ENCODE measurements at places on chromosomes 5 and 9. TPM values are rescaled to one million over a fixed set of nuclear protein-coding genes. Genes with fewer than 3 reads are reported as not detected.

DNA sequence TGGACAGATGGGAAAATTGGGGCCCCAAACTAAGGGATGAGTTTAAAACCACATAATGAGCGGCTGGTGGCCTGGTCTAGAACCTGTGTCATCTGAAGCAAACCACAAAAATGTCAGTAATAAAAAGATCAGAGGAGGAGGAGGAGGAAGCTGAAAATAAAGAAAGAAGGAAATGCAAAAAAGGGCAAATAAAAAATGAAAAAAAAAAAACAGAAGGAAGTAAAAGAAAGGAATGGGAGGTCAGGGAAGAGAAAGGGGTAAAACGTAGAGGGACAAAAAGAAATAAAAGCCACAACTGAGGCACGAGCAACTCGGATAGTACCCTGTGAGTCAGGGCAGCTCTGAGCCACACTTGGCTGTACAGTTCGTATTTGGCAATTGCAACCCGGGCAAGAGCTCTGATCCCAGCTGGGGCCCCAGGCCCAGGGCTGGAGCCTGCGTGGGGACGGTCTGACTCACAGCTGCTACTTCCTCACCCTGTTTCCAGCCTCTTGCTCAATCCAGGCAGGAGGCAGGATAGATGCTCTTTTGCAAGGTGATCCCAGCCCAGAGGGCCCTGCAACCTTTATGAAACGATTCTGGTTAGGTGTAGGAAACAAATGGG is 137.9 kb upstream of the TRIM32 start:
- no peak for DNase-seq

DNA sequence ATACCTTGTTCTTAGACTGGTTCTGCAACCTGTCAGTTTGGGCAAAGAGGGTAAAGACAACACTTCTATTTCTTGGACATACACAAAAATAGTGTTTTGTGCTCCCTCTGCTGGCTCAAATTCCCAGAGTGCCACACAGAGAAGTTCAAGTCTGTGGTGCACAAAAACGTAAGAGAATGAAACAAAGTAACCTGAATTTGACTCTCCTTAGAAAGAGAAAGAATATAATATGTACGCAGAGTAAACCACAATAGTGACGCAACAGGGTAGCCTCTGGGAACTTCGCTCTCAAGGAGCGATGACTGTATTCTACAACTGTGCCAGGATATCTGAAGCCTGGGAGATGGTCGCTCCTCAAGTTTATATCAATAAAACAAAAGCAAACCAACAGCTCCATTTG is 18.5 kb downstream of the DDX31 start:
- DNase-seq, result no peak

Gene PTGS1
- total RNA-seq, result 0.84 TPM

Gene HSPA9
- 112 TPM for total RNA-seq

DNA sequence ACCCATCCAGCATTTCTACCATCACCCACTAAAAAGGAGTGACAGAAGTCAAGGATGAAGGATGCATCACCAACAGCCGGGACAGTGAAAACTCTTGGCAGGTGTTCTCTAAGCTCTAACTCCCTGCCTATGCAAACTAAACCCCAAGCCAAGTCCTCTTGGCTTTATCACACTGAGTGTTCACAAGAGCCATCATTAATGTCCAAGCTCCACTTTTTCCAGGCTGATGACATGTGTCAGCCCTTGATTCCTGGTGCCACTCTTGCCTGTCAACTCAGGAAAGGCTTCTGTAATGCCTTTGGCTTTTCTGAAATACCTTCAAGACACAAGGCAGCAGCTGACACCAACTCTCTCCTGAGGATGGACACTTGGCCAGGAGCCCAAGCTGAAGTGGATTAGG is 86.9 kb downstream of the NR6A1 start:
- DNase-seq, result no peak

DNA sequence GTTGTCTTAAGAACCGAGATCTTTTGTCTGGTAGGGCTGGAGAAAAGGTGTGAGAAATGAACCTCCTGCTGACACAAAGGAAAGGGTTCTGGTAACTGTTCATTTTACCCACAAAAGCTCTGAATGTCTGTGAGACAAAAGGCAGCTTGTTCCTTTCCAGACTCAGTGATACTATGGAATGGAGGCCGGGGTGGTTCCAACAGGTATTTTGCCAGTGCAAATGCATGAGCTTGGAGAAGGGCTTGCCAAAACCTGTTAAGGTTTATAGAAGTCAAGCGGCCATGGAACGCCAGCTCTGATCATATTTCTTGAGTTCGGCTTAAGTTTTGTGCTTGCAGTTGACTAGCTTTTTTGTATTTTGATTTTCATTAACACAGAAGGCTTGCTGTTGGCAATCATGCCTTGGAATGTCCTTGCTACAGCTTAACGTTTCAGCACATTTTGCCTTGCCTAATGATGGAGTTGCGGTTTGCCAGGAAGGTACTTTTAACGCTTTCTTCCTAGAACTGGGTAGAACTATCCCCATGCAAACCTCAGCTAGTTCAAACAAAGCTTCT is 328.6 kb downstream of the PIK3R1 start:
- DNase-seq, result no peak

Data from endodermal cell (in vitro differentiated cells).